ENCODE measurements at places on chromosomes 1 and 21. TPM values are rescaled to one million over a fixed set of nuclear protein-coding genes. Genes with fewer than 3 reads are reported as not detected.

DNA sequence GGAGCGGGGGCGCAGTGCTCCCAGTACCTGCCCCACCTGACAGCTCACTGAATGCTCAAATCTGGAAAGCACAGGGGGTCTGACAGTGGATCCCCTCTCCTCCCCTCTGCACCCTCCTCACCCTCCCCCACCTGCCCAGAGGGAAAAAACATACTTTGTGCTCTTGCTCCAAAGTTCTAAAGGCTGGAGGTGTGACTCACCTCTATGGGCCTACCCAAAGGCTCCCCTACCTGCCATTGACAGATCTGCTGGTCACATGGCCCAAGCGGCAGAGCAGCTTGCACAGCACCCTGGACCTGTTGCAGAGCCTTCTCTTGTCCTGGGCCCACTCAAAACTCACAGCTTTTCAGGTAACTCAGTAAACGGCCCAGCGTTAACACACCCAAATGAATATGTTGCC lies 55.7 kb downstream of the ADSS2 start:
- no peaks in the 10 kb centered on the region for H3K4me1 ChIP-seq
- H3K27ac ChIP-seq: no peak overlapping the region
- H3K27me3 ChIP-seq: no peaks in the 10 kb centered on the region
- H3K4me3 ChIP-seq: no peak overlapping the region
- no peaks in the 10 kb centered on the region for H3K36me3 ChIP-seq
- DNase-seq: no peak

- H3K27ac ChIP-seq: no peak overlapping the region
- no peak overlapping the region for H3K4me3 ChIP-seq
- DNase-seq: no peak
- no peaks in the 10 kb centered on the region for H3K4me1 ChIP-seq
- H3K36me3 ChIP-seq: no peaks in the 10 kb centered on the region
Measured at GRCh38 chr1:24470592-24470991, 32.0 kb upstream of the RCAN3 start.

DNA sequence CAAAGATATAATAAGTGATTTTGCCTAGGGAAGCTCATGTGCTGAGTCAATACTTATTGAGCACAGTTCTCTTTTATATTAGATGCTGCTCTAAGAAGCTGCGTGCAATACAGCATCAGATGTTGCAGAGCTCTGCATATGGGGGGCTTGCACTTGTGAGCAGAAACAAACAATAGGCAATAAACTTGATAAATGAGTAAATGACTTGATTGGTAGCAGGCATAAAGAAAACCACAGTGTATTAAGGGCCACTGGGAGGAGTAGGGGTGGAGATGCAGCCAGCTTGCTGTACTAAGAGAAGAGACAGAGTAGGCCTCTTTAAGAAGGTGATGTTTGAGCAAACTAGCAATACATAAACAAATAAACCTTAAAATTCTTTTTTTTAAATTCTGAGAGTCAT lies 598.5 kb upstream of the ADAMTS5 start:
- no peak for DNase-seq
- H3K4me3 ChIP-seq: no peak overlapping the region
- no peaks in the 10 kb centered on the region for H3K4me1 ChIP-seq
- H3K27me3 ChIP-seq: no peaks in the 10 kb centered on the region
- no peak overlapping the region for H3K27ac ChIP-seq
- no peaks in the 10 kb centered on the region for H3K36me3 ChIP-seq

DNA sequence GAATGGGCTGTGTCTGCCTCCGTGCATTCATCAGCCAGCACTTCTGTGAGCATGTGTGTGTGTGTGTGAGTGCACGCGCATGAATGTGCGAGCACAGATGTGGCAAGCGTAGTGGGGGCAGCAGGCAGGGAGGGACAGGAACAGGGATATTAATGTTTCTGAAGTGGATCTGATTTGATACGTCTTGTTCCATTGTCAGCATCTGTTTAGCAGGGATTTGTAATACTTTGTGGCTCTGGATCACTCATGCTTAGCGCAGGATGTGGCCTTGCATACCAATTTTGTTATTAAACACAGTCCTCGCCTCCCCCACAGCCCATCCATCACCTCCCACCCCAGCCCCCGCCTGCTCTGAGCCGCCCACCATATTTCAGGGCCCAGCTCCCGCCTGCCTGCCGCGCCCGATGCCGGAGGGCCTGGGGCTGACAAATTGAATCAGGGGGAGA lies 52.4 kb downstream of the TMEM53 start:
- DNase-seq: no peak
- no peaks in the 10 kb centered on the region for H3K36me3 ChIP-seq
- H3K4me1 ChIP-seq: peaks cover 7% of the 10 kb centered on the region
- H3K27me3 ChIP-seq: no peaks in the 10 kb centered on the region
- no peak overlapping the region for H3K4me3 ChIP-seq
- no peak overlapping the region for H3K27ac ChIP-seq

DNA sequence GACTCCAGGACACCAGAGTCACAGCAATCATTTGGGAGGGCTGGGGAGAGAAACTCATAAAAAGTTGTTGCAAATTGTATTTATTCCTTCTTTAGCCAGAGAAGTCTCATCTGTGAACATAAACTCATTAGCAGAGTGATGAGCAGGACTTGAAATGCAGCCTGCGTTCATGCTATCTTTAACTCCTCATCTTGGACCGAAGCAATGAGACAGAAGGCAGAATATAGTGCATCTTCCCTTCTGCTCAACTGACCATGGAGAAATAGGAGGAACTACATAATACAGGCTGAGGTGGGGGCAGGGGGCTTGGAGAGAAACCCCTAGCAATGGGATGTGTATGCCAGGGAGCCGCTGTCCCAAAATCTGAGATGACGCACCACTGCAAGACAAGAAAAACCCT lies 121.8 kb upstream of the AJAP1 start:
- no peak overlapping the region for H3K4me3 ChIP-seq
- H3K27ac ChIP-seq: no peak overlapping the region
- peaks cover 13% of the 10 kb centered on the region for H3K4me1 ChIP-seq
- DNase-seq: no peak

DNA sequence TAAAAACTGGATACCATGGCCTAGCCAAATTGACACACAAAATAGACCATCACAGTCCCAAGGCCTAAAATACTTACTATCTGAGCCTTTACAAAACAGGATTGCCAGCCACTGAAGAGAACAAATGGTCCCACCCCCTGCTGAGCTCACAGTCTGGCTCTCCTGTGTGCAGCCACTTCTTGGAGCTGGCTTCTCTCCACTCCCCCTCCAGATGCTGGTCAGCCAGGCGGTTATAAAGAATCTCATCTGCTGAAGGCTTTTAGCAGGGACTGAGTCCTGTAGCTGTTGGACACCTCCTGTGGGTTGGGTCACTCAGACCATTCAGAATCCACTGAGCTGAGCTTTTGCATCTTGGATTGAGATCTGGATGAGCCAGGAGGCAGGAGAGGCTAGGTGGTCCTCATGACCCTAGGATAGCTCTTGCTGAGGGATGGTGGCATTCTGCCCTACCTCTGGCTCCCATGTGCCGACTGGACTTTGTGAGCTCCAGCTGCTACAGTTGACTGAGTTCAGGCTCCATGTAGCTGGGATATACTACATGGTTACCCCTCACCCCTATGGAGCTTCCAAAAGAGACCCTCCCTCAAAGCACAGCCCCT lies 16.1 kb downstream of the OXCT2 start:
- no peak overlapping the region for H3K27ac ChIP-seq
- no peaks in the 10 kb centered on the region for H3K27me3 ChIP-seq
- peaks cover 87% of the 10 kb centered on the region for H3K36me3 ChIP-seq
- no peak overlapping the region for H3K4me3 ChIP-seq
- no peak for DNase-seq

- DNase-seq: no peak
- H3K27ac ChIP-seq: no peak overlapping the region
Measured at GRCh38 chr1:155834296-155834926, 22.6 kb downstream of the GON4L start.

The CCDC24 gene
- 0.92 TPM for total RNA-seq

The ETV3L gene
- total RNA-seq: not detected

The ADAMTS4 gene
- total RNA-seq: 0.28 TPM

The ACTA1 gene
- 0.08 TPM for total RNA-seq

Data from liver (tissue), 10 donors.